ENCODE measurements at places on chromosomes 1 and 21. TPM values are rescaled to one million over a fixed set of nuclear protein-coding genes. Genes with fewer than 3 reads are reported as not detected.

Gene HAPLN2
- total RNA-seq = 0.43 TPM

Gene OR2T29
- total RNA-seq = not detected

Gene JAM2
- 27.4 TPM for total RNA-seq

Gene PLCH2
- total RNA-seq = 8.1 TPM

Gene IL20
- not detected for total RNA-seq

Gene AGO1
- 29.8 TPM for total RNA-seq

Gene CNKSR1
- 36.0 TPM for total RNA-seq

Gene EIF3I
- total RNA-seq = 132 TPM

Gene ADAM30
- not detected for total RNA-seq

Gene TMEM61
- total RNA-seq = 2.3 TPM

Gene DCLRE1B
- 6.0 TPM for total RNA-seq

Gene RASAL2
- 26.7 TPM for total RNA-seq

Gene IQGAP3
- total RNA-seq = 2.5 TPM

Gene CCDC185
- total RNA-seq = not detected

Gene RHD
- not detected for total RNA-seq

Gene PLA2G2A
- 19.0 TPM for total RNA-seq

Gene MAB21L3
- not detected for total RNA-seq

Gene C1orf226
- total RNA-seq = 31.4 TPM

Gene NBPF6
- total RNA-seq = not detected

Gene CELA3B
- 13.7 TPM for total RNA-seq

Gene WLS
- 205 TPM for total RNA-seq

Gene LAMC2
- total RNA-seq = 24.5 TPM

Gene ADORA1
- total RNA-seq = 7.3 TPM

Gene TLCD4
- total RNA-seq = 24.4 TPM

Gene CAPN8
- 35.6 TPM for total RNA-seq

Gene OR2M3
- not detected for total RNA-seq

Gene EVA1C
- total RNA-seq = 34.8 TPM

All from mucosa of gallbladder (tissue), 1 donor.